ENCODE measurements at places on chromosomes 3 and 15.

DNA sequence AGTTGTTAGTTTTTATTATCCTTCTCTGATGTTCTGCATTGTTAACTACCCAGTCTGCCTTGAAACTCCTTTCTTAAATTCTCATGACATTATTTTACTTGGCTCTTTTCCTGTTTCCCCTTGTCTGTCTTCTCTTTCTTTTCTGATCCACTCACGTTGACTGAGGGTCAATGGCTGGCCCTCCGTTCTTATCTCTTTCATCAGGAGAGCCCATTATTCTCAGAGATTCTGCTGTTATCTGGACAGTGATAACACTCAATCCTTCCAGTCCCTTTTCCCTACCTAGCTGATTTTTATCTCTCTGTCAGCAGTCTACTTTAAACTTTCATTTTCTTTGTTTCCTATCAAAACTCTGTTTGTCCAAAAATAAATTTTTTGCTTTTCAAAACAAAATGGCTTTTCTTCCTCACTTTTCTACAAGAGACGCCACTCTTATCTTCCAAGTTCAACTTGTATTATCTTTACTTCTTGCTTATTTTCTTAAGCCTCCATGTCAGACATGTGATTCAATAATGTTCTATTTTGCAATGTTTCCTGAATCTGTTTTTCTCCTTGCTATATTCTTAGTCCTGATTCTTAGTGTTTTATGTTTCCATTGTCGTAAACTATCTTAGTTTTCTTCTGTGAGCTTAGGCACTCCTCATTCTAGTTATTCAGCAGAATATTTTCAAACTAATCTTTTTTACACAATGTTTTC, 120.2 kb downstream of the NEDD4 start:
- H3K36me3 ChIP-seq = no peaks in the 10 kb centered on the region
- H3K4me3 ChIP-seq = no peak overlapping the region
- DNase-seq = peak; percentile 15
- no peaks in the 10 kb centered on the region for H3K27me3 ChIP-seq
- peaks cover 7% of the 10 kb centered on the region for H3K4me1 ChIP-seq
- H3K27ac ChIP-seq = peak overlapping the region; percentile 31

GRCh38 chr15:98596885-98597392, 51.4 kb upstream of the IGF1R start:
- H3K27ac ChIP-seq = no peak overlapping the region
- H3K27me3 ChIP-seq = peaks cover 4% of the 10 kb centered on the region
- no peak overlapping the region for H3K4me3 ChIP-seq
- peaks cover 5% of the 10 kb centered on the region for H3K4me1 ChIP-seq

- H3K27me3 ChIP-seq = peaks cover 21% of the 10 kb centered on the region
- H3K4me1 ChIP-seq = peaks cover 13% of the 10 kb centered on the region
- no peaks in the 10 kb centered on the region for H3K36me3 ChIP-seq
- H3K4me3 ChIP-seq = no peak overlapping the region
- DNase-seq = peak; percentile 0
- H3K27ac ChIP-seq = no peak overlapping the region
Measured at GRCh38 chr3:127915937-127916493, 983 bp downstream of the KBTBD12 start.

- H3K27ac ChIP-seq = no peak overlapping the region
- H3K4me3 ChIP-seq = no peak overlapping the region
- H3K27me3 ChIP-seq = no peaks in the 10 kb centered on the region
Measured at GRCh38 chr15:39613271-39613670, 32.4 kb downstream of the THBS1 start.

DNA sequence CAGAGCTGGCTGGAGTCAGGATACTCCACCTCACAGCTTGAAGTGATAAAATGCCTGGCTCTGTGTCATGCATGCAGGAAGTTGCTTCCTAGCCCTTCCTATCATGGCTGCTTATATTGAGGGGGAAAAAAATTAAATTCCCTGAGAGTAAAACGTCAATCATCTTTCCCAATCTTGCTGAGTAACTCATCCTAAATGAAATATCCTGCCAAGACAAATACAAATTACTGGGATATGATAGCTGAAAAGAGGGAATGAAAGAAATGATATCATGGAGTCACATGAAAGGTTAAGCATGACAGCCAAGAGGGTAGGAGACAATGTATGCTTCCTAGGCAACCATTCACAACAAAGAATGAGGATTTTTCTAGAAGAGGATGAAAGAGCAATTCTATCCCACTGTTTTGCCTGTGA, 110.6 kb downstream of the ABI3BP start:
- H3K4me1 ChIP-seq = no peaks in the 10 kb centered on the region
- no peaks in the 10 kb centered on the region for H3K27me3 ChIP-seq
- H3K4me3 ChIP-seq = no peak overlapping the region
- DNase-seq = peak; percentile 25
- no peaks in the 10 kb centered on the region for H3K36me3 ChIP-seq

DNA sequence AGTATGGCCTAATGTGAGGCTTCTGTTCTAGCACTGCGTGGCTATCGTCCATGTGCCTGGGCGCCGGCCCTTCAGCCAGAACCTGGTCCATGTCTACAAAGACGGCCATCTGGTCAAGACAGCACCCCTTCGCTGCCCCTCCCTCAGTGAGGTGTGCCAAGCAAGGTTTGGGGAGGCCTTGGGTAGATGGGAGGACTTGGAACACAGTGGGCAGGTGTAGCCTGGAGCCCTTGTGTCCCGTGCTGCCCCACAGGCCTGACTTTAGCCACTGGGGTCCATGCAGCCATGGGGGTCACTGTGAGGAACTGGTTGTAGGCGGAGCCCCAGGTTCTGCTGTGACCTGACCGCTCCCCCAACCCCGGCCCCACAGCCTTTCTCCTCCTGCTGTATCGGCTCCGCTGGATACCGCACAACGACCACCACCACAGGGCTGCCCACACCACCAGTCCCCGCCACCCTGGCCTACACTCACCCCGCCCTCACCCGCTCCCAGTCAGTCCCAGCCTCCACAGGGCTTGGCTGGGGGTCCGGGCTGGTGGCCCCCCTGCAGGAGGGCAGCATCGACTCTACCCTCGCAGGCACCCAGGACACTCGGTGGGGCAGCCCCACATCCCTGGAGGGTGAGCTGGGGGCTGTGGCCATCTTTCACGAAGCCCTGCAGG, 16.6 kb downstream of the NBEAL2 start:
- no peaks in the 10 kb centered on the region for H3K27me3 ChIP-seq
- no peaks in the 10 kb centered on the region for H3K36me3 ChIP-seq
- no peaks in the 10 kb centered on the region for H3K4me1 ChIP-seq
- H3K4me3 ChIP-seq = no peak overlapping the region

DNA sequence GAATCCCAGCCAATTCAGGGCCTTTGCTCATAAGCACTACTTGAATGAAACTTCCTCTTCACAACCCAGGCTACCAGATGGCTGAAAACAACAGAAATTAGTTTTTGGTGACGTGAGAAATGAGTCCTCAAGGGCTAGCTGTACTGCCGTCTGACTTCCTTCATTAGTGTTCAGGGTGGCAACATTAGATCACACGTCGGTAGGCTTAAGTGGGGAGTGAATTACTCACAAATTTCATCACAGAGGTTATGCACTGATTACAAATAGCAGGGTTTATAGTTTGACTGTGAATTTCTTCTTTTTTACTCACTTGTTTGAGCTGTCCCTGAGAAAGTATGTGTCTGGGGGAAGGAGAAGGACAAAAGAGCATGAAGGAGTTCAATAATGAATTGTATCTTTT, 397.2 kb downstream of the GAP43 start:
- no peaks in the 10 kb centered on the region for H3K27me3 ChIP-seq
- peaks cover 4% of the 10 kb centered on the region for H3K4me1 ChIP-seq
- no peaks in the 10 kb centered on the region for H3K36me3 ChIP-seq

DNA sequence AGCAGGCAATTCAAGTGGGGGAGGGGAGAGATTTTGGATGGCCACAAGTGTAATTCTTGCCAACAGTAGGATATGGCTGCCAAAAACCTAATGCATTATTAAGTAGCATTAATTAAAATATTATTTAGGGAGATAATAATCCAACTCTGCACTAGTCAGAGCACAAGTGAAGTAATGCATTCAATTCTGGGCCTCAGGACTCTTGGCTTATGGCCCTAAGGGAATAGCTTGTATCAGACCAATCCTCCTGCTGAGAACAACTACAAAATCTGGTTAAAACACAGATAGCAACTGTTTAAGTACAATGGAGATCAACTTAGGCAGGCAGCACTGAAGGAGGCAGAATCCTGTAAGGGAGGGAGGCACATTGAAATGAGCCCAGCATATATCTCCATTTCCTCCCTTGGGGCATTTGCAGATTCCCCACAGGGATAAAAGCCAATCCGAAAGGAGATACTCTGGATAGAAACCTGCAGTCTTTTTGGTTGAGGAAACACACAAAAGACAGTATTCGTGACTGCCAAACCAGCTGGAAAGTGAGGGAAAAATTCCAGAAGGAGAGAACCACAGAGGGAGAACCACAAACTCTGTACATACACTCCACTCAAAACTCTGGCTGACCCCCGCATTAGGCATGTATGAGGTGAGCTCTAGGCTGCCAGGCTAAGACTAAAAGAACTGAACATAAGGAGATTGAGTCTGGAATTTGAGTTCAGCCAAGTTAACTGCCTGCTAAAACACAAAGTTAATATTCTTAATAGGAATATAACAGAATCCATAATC, 57.4 kb downstream of the ETFA start:
- DNase-seq = peak; percentile 41
- no peaks in the 10 kb centered on the region for H3K27me3 ChIP-seq
- no peak overlapping the region for H3K27ac ChIP-seq
- H3K4me1 ChIP-seq = no peaks in the 10 kb centered on the region
- H3K4me3 ChIP-seq = no peak overlapping the region

DNA sequence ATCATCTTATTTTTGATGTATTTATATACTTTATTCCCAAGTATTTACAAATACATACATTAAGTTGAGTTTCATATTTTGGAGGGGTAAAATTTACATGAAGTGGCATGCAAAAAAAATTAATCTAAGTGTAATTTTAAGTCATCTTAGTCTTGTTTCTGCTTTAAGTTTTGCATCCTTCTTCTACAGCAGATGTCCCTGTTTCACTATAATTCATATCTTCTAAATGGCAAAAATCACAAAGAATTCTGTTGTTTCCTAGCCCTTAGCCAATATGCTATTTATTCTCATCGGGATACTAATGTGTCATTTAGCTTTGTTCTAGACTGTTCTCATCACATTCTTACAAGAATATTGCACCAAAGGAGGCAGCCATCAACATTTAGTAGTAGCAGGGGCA, 831.9 kb downstream of the GBE1 start:
- H3K27ac ChIP-seq = no peak overlapping the region
- DNase-seq = no peak
- H3K27me3 ChIP-seq = no peaks in the 10 kb centered on the region

- no peaks in the 10 kb centered on the region for H3K4me1 ChIP-seq
- peaks cover 22% of the 10 kb centered on the region for H3K36me3 ChIP-seq
Measured at GRCh38 chr15:84785053-84785452, 32.1 kb upstream of the ALPK3 start.

DNA sequence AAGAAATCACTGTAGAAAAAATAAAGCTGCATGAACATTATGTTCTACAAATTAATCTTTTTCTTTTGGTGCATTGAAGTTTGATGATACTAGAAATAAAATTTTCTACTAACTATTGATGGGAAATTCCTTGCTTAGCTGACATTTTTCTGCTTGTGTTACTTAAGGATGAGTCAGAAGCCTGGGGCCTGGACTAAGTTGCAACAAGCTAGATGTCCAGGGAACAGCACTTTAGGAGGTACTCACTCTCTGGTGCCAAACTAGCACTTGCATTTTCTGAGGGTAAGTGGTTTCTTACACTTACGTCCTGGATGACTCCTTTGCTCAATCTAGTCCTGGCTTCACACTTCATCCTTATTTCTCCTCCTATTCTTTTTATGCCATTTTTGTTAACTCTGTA, 945.1 kb downstream of the IGSF11 start:
- H3K27me3 ChIP-seq = no peaks in the 10 kb centered on the region
- peak; percentile 10 for DNase-seq
- H3K4me3 ChIP-seq = no peak overlapping the region
- H3K36me3 ChIP-seq = no peaks in the 10 kb centered on the region

- H3K36me3 ChIP-seq = no peaks in the 10 kb centered on the region
- H3K4me1 ChIP-seq = peaks cover 4% of the 10 kb centered on the region
- H3K27ac ChIP-seq = no peak overlapping the region
- H3K4me3 ChIP-seq = no peak overlapping the region
Measured at GRCh38 chr3:49222002-49222401, 50.6 kb downstream of the KLHDC8B start.

GRCh38 chr3:188747489-188747888, 424.3 kb upstream of the TPRG1 start:
- no peak for DNase-seq
- no peak overlapping the region for H3K27ac ChIP-seq
- no peaks in the 10 kb centered on the region for H3K4me1 ChIP-seq
- H3K4me3 ChIP-seq = no peak overlapping the region

DNA sequence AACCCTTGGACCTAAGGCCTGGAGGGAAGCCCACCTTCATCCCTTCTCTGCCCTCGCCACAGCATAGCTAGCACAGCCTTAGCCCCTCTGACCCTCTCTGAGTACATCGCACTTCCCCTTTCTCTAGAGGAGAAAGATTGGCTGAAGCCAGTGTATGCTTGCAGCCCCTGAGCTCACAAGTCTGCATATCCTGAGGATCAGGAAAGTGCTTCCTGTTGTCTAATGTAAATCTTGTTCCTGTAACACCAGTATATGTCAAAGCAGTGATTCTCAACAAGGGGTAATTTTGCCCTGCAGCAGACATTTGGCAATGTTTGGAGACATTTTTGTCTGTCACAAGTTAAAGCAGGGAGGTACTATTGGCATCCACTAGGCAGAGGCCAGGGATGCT, 2.2 kb upstream of the PRKCD start:
- H3K4me1 ChIP-seq = peaks cover 16% of the 10 kb centered on the region
- no peak for DNase-seq
- H3K27ac ChIP-seq = no peak overlapping the region
- H3K4me3 ChIP-seq = no peak overlapping the region
- no peaks in the 10 kb centered on the region for H3K36me3 ChIP-seq

GRCh38 chr3:133472242-133472641, 72.4 kb downstream of the BFSP2 start:
- H3K27me3 ChIP-seq = peaks cover 3% of the 10 kb centered on the region
- DNase-seq = no peak
- no peak overlapping the region for H3K4me3 ChIP-seq
- no peaks in the 10 kb centered on the region for H3K36me3 ChIP-seq

DNA sequence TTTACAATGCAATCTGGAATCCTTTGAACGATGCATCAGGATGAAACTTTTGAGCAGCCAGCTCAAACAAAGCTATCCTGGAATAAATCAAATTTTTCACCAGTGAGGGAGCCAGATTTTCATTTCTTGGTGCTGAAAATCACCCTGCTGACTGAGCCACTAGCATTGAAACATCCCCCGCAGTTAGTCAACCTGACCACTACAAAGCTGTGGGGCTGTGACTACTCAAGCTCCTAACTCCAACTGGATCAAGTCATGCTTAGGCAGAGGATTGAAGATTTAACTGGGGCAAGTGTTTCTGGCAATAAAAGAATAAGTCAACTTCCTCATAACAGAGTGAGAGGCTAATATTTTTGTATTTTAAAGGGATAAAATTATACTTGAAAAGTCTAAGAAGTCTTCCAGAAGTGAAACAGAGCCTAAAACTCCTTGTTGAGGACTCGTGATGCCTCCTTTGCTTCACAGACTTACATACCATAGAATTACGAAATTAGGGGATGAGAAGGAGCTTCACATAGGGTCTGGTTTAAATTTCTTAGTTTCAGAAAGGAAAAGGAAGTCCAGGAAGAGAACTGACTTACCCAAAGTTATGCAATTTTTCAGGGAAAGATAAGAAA, 177.8 kb downstream of the SERPINI1 start:
- H3K4me3 ChIP-seq = no peak overlapping the region
- DNase-seq = peak; percentile 32
- H3K27me3 ChIP-seq = no peaks in the 10 kb centered on the region
- H3K36me3 ChIP-seq = no peaks in the 10 kb centered on the region
- no peak overlapping the region for H3K27ac ChIP-seq
- H3K4me1 ChIP-seq = no peaks in the 10 kb centered on the region

GRCh38 chr15:69468241-69469121, 15.9 kb downstream of the RPLP1 start:
- no peak overlapping the region for H3K27ac ChIP-seq
- DNase-seq = peak; percentile 91
- no peaks in the 10 kb centered on the region for H3K27me3 ChIP-seq
- H3K4me3 ChIP-seq = no peak overlapping the region
- H3K4me1 ChIP-seq = peaks cover 19% of the 10 kb centered on the region
